ENCODE measurements at places on chromosomes 1 and 21.

DNA sequence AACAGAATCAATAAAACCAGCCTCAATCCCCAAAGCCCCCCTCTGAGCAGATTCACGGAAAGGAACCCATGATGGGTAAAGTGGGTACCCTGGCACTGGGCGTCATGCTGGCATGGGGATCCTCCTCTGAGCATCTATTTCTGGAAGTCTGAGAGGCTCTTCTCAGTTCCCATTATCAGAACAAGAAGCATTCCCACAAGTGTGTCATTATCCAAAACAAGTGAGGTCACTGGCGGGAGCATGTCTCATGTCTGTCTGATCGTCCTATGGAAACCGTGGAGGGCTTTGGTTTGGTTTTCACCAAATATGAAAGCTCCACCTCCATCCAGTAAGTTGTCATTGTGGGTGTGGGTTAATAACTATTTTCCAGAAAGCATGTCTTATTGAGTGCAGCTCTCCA is 70.7 kb downstream of the PGM1 start:
- no peak for DNase-seq

GRCh38 chr1:94247138-94248094 is 10.0 kb upstream of the ARHGAP29 start:
- DNase-seq = no peak

DNA sequence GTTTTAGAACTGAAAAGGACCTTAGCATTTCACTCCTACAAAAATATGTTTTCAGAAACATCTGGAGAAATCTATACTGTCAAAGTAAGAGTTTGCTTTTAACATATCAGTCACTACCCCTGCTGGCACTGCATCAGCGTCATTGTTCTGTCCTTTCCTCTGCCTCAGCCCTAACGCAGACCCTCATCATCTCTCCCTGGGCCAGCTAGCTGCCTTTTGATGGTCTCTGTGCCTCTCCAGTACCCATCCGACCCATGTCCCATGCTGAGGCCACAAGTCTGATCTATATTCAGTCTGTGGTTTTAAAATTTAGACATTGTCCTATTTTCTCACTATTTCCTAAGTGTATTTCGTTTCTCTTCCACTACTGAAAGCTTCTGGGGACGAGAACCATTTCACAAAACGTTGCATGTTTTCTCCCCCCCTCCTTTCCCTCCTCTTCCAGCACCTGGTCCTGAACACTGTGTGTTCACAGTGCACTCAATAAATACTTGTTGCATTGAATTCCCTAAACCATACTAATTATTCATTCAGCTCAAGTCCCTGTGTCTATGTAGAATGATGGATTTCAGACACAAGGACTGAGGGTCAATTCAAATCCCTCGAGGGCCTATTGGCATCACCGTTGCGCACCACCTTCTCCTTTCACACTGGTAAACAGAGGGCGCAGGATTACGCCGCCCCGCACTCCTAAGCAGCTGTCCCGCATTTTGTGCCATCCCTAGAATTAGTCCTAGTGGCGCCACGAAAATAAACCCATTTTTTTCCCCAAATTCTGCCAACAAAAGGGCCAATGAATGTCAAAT is 53.4 kb downstream of the CD2 start:
- DNase-seq = no peak

DNA sequence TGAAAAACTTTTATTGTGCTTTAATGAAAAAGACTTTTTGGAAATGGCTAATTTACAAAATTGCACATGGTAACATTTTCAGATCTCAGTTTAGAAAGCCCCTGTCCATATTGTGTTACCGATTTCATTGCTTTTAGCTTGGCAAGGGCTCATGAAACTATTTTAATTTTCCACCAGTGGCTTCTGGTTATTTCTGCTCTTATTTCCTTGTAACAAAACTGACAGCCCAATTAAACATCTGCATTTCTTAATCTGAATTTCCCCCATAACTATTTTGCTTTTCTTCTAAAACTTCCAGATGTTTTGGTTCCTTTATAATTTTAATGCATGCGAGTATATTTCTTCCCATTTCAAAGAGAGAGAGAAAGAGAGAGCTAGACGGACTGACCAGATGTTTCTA is 264.8 kb downstream of the PTPRC start:
- DNase-seq = no peak

DNA sequence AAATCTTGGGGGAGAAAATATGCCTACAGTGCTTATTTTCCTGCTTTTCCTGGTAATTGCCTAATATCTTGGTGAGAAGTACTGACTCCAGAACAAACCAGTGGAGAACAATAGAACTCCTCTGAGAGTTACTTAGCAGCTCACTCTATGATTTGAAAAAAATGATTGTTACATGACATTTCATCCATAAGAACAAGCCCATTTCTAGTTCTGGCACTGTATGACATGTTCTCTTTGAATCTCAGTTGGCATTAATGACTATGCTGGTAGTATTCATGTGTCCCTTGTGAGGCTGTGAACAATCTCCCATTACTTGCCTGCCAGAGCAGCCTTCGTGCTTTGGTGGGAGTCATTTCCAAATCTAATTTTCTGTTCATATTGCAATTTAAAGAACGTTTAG is 58.0 kb downstream of the CLIC4 start:
- DNase-seq = no peak

DNA sequence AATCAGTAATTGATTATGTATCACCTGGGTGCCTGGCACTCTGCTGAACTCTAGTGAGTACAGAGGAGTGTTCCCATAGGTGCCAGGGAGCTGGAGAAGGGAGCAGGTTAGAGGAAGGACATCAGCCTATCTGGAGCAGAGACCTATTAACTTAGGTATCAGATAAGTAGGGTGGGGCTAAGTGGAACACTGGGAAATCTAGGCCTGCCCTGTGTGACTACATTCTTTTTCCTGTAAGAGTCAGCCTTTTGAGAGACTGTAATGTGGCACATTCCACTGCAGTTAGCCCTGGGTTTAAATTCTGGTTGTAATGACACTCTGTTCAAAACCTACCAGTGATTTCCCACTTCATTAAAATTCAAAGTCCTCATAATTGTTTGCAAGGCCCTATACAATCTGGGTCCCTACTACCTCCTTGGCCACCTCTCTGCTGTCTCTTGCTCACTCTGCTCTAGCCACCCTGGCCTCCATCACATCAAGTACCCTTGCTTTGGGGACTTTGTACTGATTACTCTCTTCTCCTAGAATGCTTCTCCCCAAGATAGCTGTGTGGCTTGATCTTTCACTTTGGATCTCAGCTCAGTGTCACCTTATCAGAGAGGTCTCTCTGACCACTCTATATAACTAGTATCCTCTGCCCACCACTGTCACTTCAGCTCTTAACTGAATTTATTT is 12.9 kb downstream of the STX12 start:
- DNase-seq = no peak

DNA sequence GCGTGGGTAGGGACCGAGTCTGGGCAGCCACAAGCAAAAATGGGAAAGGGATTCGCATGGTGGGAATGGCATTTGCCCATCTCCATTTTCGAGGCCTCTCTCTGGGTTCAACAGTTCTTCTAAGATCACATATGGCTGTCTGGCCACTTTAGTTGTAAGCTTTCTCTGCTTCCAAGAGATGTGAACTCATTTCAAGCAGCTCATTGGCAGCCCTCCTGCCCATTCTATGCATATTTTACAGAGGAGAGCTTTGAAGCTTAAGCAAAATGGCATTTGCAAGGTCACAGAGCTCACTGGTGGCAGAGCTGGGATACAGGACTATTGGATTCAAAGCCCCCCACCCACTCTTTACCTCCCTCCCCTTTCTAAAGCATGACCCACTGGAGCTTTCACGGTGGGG is 93.7 kb downstream of the HHIPL2 start:
- no peak for DNase-seq

DNA sequence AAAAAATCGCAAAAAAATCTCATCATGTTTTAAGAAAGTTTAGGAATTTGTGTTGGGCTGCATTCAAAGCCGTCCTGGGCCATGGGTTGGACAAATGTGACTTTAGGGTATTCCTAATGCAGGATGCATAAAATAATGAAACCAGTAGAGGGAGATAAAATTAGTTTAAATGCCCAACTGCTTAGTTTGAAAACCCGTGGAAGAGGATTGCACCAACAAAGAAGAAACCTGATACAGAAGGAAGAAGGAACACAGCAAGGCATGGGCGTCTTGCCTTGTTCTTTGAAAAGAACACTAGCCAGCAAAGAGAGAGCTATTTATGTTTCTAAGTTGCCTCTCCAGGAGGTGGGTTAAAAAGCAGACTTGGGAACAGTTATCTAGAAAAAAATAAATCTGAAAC is 37.9 kb downstream of the WDR3 start:
- no peak for DNase-seq

DNA sequence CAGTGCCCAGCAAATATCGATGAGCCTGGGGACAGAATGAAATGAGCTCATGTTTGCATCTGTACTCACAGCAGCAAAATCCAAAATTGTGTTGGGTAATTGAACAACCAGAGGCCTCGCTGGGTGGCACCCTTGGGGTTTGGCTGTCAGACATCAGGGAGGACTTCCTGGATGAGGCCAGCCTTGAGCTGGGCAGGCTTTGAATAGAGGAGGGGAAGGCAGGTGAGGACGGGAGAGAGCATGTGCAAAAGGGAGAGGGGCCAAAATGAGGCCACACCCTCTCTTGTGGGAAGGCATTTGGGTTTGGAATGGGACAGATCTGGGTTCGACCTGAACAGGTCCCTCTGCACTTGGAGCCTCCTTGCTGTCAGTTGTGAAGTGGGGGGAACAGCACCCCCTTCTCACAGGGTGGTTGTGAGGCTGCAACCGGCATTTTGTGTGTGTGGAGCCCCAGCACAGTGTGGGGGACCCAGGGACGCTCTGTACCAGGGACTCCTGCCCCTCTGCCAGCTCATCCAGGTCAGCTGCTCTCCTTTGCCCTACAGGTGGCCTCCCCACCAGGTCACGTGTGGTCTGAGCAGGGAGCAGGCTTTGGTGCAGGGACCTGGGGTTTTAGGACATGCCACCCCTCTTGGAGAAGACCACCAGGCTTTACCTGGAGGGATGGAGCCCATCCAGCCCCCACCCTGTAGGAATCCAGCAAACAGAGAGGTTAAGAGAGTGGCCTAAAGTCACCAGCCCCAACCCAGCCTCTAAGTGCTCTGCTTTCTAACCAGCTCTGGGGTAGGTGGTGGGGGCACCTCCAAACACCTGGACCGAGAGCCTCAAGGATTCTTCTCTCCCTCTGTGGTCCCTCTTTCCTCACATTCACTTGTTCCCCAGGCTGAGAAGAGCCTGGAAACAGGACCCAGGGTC is 521.8 kb downstream of the PTPRU start:
- DNase-seq = no peak

GRCh38 chr1:58476179-58476578 is 70.3 kb downstream of the OMA1 start:
- no peak for DNase-seq

- DNase-seq = no peak
Observed at GRCh38 chr1:179550746-179551682, 24.7 kb downstream of the NPHS2 start.

DNA sequence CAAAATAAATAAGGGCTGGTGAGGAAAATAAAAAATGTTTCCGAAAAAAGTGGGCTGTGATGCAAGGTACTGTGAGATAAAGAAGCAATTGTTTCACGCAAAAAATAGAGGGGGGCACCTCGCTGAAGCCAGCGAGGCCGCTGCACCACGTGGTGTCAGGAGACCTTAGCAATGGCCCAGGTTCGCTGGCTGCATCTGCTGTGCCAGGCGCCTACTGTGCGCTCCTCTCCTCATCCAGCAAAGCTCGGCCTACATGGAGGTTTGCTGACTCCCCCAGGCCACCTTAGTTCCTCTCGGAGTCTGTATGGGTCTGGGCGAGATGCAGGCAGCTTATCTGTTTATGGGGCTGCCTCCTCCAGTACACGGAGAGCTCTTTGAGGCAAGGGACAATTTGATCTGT is 119.6 kb downstream of the NR5A2 start:
- no peak for DNase-seq

DNA sequence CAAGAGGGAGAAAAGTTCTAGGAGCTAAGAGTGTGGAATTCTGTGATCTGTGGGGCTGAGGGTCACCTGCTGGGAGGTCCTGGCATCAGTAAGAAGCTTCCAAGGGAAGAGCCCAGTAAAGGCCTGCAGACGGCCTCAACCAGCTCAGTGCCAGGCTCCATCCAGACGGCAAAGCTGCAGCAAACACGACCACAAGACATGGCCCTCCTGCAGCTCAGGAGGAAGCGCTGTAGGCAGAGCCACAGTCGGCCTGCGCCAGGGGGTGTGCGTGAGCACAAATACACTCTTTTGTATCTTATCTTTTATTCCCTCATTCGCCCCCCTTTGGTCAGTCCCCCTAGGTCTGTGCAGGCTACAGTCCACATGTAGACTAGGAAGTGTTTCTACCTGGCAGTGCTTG is 13.4 kb downstream of the C1orf174 start:
- DNase-seq = no peak

- no peak for DNase-seq
Observed at GRCh38 chr1:183847641-183848040, 42.7 kb downstream of the RGL1 start.

- no peak for DNase-seq
Observed at GRCh38 chr1:31413405-31414001, 490 bp downstream of the SERINC2 start.

DNA sequence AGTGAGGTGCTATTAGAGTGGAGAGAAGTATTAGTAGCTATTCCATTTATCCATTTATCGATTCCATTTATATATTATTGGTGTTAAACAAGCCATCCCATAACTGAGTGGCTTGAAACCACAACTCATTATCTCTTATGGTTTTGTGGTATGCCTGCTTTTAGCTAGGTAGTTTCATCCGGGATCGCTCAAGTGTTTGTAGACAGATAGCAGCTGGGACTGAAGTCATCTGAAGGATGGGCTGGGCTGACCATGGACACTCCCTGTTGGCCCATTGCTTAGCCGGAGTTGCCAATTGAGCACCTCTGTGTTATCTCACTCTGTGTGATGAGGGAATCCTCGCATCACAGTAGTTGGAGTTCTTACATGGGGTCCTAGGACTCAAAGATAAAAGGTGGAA is 622.5 kb downstream of the PLA2G4A start:
- no peak for DNase-seq

- DNase-seq = no peak
Observed at GRCh38 chr1:66359269-66359668, 174.7 kb upstream of the SGIP1 start.

DNA sequence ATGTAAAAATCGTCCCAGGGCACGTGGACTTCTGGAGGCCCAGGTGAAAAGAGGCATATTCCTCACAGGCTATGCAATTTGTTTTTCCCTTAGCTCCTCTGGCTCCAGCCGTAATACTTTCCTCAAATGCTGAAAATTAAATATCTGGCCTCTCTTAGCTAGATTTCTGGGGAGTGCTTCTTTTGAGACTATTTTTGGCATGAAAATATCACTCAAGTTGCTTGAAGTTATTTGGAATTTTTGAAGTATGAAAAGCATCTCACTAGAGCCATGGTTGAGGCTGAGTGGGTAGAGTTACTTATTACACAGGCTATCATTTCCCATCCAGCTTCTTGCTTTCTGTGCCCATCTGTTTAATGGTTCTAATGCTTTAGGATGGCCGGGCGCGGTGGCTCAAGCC is 59.7 kb downstream of the MYOM3 start:
- DNase-seq = no peak

DNA sequence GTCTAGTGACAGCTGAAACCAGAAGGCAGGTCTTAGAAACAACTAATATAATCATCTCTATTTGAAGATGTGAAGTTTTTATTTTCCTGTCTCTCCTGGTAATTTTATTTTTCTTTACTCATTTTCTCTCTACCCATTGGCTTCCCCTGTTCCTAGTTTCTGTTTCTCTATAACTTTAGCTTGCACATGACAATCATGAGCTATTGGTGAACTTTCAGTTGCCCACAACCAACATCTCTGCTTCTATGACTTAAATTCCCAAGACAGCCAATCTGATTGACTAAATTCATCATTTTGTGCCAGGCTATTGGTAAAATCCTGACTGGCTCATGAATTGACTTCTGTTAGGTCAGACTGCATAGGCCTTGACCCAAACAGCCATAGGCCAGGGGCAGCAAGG is 13.7 kb upstream of the ACADM start:
- no peak for DNase-seq

- DNase-seq = no peak
Observed at GRCh38 chr1:172832006-172832725, 173.3 kb downstream of the FASLG start.

Data from effector CD8-positive, alpha-beta T cell (primary cell).